ENCODE measurements at places on chromosomes 3 and 15.
A peak's percentile ranks its signal among the peaks of the same experiment; 100 is the strongest.

DNA sequence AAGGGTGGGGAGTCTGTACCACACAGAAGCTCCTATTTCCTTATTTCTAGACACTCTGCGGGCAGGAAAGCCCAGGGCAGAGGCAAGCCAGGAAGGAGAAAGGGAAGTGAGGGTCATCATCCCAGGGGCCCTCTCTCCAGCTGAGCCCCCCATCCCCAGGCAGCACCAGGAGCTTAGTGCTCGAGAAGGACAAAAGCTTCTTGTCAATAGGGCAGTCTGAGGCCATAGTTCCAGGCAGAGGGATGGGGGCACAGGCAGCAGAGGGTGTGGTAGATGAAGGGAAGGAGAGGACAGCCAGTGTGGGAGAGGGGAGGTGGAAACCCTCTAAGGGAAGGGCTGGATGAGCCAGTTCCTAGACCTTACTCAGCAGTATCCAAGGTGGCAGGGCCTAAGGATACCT, 2.7 kb downstream of the MAP1A start:
- no peak for DNase-seq

- DNase-seq, result no peak
These were observed 518.6 kb downstream of the GBE1 start for GRCh38 chr3:81242871-81243270.

- DNase-seq, result no peak
These were observed 36.5 kb upstream of the PDZRN3 start for GRCh38 chr3:73661265-73661664.

DNA sequence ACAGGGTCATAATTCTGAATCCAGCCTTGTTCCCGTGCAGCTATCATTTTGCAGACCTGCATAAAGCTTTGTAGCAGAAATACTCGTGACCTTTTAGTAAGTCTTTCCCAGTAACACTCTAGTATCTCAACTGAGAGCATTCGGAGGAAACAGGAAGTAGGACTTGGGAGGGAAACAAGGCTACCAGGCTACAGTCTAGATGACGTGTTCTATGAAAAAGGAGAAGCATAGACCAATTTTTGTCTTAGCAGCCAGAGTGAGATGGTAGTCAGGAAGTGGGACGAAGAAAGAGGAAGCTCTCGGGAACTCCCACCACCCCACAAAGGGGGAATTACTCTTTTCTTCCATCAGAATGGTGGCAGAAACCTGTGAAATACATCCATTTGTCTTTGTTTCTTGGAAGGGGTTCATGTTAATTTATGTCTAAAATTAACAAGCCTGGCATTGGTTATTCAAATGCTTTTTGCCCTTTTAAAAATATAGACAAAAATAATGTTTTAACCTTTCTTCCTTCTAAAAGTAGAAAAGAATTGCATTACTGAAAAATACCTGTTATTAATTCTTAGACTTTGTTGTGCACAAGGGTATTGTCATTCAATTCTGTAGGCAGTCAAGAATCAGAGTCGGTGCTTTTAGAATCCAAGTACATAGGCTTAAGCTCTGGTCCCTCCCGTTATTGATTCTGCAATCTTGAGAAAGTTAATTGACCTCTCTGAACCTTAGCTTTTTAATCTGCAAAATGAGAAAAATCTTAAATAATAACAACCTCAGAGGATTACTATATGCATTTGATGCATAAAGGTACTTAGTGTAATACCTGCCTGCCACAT, 1.6 kb upstream of the SUCNR1 start:
- DNase-seq, result peak; percentile 89

DNA sequence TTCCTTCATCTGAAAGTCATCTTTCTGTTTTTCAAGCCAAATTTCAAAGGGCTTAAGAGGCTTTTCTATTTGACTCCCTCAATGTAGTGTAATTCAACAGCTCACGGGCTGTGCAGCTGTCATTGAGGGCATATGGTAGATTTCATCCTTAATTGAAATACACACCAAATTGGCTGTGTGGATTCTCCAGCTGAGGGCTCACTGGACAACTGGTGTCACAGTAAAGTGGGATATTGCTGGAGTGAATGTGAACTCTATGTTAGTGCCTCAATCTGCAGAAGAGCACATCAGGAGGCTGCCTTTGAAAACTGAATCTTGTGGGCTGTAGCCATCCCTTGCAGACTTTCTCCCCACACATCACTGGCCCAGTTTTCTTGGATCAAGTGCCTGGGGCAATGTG, 120.1 kb downstream of the GALK2 start:
- no peak for DNase-seq

GRCh38 chr3:5058471-5058951, 63.6 kb upstream of the ARL8B start:
- DNase-seq, result peak; percentile 36

GRCh38 chr15:39239562-39239961, 341.3 kb upstream of the THBS1 start:
- DNase-seq, result peak; percentile 82

- no peak for DNase-seq
These were observed 83.1 kb downstream of the RETNLB start for GRCh38 chr3:108673988-108674661.

DNA sequence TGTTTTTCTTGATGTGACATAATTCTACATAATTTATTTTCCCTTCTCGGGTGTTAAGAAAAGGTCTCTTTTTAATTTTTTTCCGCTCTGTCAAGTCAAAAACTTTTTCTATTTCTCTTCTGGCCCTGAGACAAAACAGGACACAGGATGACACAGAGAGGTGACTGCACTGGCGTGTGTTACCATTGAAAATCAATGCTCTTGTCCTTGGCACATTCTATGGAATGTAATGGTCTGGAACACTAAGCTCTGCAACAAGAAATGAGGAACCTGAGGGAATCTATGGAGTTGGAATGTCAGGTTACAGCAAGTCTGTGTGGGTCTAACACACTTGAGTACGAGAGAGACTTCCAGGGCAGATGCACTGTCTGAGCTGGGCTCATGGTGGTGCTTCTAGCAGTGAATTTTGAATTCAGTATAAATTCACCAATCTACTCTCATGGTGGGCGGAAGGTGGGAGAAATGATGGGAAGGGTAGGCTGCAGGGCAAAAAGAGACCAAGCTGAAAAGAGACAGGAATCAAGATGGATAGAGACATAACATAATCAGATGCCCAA, 508.3 kb downstream of the TUSC7 start:
- DNase-seq, result no peak

DNA sequence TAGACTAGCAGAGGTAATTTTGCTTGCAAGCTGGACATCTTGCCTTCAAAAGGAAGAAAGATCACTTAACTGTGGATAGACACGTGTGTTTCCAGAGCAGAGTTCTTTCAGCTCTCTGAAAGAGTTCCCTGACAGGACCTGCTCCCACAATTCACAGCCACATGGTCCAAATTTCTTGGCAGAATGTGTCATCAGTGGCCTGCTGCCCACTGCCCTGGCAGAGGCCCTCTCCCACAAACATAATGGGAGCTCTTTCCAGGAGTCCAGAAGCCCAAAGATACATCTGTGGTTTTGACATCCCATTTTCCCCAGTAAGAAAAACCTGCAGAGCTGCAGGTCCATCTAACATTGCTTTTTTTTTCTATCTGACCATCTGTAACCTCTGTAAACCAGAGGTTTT, 48.3 kb downstream of the SERPINI1 start:
- DNase-seq, result no peak
